ENCODE measurements at places on chromosomes 3 and 15.

- no peak for DNase-seq
Observed at GRCh38 chr3:120419797-120420196, 31.0 kb downstream of the FSTL1 start.

DNA sequence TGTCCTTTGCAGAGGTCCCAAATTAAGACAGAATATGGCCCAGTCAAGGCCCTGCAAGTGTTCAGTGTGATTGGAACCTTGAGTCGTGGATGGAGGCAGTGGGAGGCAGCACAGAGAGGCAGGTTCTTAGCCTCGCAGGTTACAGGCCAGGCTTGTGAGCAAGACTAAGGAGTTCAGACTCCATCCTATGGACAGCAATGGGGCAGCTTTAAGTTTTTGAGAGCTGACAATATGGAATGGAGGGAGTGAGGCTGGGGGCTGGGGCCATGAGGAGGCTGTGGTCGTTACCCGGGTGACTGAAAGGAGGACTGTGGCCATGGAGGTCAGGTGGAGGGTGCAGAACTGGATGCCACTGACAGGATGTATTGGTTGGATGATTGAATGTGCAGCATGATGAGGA is 74.1 kb upstream of the PRR23C start:
- no peak for DNase-seq

DNA sequence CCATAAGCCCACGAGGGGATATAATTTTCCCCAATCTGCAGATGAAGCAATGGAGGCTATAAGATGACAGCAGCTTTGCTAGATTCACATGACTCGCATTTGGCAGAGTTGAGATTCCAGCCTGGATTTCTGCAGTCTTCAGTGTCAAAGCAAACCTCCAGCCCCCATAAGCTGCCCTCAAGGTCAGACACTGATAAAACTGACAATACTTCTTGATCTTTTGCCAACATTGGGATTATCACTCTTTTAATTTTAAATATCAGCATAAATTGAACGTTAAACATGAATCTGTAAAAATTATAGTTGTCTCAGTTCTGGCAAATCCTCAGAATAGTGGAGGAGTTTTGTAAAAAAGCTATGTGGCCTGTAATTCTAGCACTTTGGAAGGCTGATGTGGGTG is 234.1 kb upstream of the TRIM42 start:
- no peak for DNase-seq

GRCh38 chr3:170083343-170083742 is 45.5 kb downstream of the GPR160 start:
- DNase-seq: no peak

GRCh38 chr3:7621651-7622050 is 760.7 kb downstream of the GRM7 start:
- no peak for DNase-seq

- DNase-seq: no peak
Observed at GRCh38 chr3:83039422-83039821, 1278.0 kb upstream of the GBE1 start.

DNA sequence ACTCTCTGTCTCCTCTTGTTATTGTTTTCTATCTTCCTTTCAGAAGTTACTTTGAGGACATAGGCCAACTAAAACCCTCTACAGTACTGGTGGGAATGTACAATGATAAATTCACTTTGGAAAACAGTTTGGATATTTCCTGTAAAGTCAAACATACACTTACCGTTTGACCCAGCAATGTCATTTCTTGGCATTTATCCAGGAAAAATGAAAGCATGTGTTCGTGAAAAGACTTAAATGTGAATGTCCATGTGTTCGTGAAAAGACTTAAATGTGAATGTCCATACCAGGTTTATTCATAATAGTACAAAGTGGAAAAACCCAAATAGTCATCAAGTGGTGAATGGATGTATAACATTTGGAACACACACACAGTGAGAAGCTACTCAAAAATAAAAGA is 361.5 kb upstream of the DPH6 start:
- no peak for DNase-seq

GRCh38 chr3:169295126-169295525 is 368.4 kb downstream of the MECOM start:
- no peak for DNase-seq

GRCh38 chr3:12963922-12964701 is 109.1 kb downstream of the IQSEC1 start:
- no peak for DNase-seq

DNA sequence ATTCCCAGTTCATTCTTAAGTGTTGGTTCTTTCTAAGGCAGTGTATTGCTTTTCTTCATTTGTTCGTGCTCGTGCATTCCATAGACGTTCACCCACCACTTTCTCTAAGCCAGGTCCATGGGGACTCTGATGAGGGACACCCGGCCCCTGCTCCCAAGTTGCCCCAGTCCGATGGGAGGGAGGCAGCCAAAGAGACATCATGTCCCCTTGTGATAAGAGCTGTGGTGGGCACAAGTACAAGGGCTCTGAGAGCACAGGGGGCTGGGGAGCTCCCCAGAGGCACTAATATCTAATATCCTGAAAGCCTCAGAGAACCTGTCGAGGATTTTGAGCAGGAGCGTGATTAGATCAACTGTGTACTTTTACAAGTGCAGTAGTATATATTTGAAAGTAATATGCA is 6.3 kb downstream of the SPSB4 start:
- no peak for DNase-seq

- no peak for DNase-seq
Observed at GRCh38 chr3:153658136-153658535, 463.1 kb upstream of the ARHGEF26 start.

DNA sequence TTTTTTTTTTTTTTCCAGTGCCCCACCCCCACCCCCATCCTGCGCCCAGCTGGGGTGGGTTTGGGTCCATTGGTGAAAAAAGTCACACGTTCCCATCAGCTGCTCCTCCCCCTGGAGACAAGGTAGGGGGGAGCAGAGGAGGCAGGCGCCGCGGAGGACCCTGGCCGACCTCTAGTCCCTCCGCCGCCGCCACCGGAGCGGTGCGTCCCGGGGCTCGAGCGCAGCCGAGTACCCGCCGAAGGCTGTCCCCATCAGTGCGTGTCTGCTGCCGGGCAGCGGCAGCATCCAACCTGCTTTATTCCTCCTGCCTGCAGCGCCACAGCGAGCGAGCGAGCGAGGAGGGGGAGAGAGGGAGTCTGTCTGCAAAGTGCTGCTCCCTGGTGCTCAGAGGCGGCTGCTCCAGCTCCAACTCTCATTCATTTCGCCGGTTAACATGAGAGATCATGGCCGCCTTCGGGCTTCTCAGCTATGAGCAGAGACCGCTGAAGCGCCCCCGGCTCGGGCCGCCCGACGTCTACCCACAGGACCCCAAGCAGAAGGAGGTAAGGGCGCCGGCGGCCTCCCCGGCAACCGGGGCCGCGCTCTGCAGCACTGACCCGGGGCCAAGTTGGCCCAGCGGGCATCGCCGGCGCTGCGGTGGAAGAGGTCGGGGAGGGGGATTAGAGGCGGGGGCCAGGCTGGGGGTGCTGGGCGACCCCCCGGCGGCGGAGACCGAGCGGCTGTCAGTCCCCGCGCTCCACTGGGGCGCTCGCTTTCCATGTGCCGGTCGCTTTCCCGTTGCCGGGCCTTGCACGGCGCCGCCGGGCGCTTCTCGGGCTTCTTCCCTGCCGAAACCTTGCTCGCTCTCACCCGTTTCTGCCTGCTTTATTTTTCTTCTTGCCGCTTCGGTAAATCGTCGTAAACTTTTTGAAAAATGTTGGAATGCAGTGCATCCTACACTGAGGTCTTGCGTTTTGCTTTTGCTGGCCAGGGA is 1.3 kb downstream of the MED12L start:
- DNase-seq: peak; percentile 73

GRCh38 chr3:151873398-151873797 is at the start of gene SUCNR1:
TSS of gene SUCNR1 (plus strand) at chr3:151873643. CDS start at chr3:151879893, 6,250 bp downstream.
- DNase-seq: no peak

GRCh38 chr3:183265834-183266417 is 12.9 kb downstream of the B3GNT5 start:
- DNase-seq: no peak

DNA sequence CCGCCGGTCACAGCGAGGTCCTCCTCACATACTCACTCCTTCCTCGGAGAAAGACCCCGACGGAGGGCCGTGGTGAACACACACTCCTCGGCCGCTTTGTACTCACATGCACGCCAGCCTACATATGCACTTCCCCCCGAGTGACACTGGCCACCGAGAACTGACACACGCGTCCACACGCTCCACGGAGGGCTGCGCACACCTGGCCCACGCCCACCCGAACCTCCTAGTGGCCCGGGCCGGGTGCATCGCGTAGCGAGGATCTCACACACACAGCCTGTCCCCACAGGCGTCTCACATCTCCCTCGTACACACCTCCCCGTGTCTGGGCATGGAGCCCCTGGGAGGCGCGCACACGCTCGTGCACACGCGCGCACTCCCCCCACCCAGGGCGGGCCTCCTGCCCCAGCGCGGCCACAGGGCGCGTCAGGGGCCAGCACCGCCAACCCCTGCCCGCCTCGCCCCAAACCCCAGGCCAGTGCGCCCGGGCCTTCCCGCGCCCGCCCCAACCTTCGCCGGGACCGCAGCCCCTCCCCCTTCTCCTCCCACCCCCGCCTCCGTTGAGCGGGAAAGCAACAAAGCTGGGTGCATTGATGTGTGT is 411 bp upstream of the C3orf70 start:
- DNase-seq: peak; percentile 33

- no peak for DNase-seq
Observed at GRCh38 chr3:56989977-56990640, 70.4 kb upstream of the SPATA12 start.

DNA sequence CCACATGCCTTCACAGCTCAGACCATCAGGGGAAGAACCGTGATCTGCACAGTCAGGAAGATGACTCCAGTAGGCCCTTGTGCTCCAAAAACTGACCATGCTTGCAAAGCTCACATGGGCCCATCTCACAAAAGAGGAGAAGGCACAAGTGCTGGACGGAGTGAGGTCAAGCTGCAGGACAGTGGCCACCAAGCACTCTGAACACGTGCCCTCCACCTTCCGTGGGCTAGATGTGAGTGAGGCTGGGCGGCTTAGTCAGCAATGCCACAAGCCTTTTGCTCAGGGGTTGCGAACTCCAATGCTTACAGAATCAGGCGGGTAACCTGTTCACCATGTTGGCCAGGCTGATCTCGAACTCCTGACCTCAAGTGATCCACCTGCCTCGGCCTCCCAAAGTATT is 70.9 kb downstream of the SCN5A start:
- no peak for DNase-seq

- DNase-seq: no peak
Observed at GRCh38 chr3:110697961-110698360, 373.7 kb upstream of the NECTIN3 start.

DNA sequence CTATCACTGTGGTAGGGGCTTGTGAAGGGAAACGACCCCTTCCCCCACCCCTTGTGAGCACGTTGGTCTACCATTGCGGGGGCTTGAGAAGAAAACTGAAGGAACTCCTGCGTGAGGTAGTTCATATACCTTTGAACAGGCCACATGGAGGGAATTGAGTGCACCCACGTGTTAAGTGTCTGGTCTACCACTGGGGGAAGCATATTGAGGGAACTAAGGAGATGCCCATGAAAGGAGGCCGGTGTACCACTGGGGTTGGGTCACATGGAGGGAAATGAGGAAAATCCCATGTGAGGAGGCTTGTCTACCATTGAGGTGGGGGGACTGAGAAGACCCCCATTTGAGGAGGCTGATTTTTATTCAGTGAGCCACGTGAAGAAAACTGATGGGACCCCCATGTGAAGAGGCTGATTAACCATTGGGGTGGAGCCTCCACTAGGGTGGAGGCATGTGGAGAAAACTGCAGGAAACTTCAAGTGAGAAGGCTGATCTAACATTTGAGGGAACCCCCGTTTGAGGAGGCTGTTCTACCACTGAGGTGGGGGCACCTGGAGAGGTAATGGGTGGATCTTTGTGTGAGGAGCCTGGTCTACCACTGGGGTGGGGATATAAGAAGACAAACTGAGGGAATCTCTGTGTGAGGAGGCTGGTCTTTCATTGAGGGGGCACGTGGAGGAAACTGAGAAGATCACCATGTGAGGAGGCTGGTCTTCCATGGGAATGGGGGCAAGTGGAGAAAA is 163.2 kb downstream of the FBLN2 start:
- DNase-seq: peak; percentile 0

DNA sequence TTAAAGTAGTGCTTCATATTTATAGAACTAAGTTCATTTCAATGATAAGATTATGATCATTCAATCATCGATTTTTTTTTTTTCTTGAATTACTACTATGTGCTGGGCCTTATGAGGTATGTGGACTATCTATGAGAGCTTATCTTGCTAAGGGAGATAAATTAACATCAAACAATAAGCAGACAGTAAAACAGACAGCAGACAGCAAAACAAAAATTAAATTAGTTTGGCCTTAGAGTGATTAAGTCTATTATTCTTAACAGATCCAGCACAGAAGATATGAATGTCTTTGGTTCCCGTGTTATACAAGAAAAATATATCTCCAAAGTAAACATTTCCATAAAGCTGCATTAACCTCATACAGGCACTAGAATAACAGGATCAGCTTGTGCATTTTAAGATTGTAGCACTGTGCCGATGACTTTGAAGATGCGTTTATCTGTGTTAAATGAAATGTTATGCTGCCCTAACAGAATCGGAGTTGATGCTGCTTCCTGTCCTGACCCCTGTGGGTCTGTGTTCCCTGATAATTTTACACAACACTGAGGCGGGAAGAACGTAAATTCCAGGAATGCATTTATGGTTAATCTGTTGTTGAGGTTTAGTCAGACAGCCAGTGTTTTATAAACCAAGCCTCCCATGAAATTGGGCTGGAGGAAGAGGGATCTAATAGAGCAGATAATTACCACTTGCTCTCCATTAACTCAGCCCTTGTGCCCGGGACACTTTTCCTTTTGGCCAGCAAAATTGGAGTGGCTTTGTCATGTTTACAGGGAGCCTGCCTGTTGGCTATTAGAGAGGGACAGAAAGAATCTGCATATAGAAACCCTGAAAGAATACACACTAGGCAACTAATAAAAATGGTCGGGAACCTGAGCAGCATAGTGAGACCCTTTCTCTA is 80.8 kb downstream of the GHSR start:
- DNase-seq: no peak

DNA sequence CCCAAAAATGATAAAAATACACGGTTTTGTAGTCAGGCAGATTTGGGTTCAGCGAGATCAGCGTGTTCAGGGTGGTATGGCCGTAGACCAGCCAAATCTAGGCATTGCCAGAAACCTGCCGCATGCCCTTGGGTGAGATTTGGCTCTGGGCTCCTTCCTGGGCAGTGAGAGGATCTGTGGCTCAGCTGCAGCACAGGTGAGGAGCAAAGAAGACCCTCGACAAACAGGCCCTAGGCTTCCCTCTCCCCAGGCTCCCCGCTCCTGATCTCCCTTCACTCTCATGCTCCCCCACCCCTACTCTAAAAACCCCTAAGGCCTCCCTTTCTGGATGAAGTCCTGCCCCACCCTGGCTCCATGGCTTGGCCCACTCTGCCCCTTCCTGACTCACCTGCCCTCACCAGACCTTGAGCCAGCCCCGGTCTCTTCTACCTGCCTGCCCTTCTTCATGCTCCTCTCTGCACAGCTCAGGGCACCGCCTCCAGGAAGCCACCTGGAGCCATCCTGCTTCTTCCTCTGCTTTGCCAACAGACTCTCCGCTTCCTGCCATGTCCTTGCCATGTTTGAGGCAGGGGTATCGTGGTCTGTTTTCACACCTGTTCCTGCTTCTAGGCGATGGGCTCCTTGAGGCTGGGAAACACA is 88.1 kb downstream of the CORO2B start:
- no peak for DNase-seq

- DNase-seq: no peak
Observed at GRCh38 chr3:62125380-62125779, 248.0 kb downstream of the FEZF2 start.

Measured in endothelial cell (in vitro differentiated cells).